AG08395 (cell line): ENCODE measurements at places on chromosomes 2 and 18.

DNA sequence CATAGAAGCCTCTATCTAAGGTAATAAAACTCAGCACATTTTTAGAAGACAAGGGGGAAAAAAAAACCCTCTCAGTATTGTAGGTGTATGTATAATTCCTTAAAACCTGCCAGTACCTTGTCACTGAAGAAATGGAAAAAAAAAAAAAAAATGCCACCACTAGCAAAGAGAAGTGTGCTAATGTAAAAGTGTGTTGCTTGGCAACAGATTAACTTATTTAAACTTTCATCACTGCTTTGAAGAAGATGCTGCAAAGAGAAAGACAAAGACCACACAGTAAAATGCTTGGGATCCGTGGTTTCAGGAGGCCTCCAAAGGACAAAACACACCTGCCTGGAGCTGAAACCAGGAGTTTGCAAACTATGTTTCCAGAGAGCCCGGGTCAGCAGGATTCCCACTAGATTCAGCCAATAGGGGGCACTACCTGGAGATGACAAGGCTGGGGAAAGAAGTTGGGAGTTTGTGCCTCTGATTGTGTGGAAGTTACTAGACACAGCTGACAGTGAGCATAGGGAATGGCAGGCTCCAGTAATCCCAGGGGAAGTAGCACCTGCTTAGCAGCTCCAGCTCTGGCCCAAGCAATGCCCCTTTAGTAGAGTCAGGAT lies 169.1 kb upstream of the TRIB2 start:
- DNase-seq: no peak

GRCh38 chr2:231932985-231933915 lies 7.1 kb upstream of the NPPC start:
- DNase-seq: no peak

DNA sequence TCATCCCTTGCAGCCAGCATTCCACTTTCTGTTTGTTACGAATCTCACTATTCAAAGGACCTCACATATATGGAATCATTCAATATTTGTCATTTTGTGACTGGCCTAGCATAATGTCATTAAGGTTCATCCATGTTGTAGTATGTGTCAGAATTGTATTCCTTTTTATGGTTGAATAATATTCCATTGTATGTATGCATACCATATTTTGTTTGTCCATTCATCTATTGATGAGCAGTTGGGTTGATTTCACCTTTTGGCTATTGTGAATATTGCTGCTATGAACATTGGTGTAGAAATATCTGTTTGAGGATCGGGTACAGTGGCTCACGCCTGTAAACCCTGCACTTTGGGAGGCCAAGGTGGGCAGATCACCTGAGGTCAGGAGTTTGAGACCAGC lies 35.0 kb downstream of the PSMD14 start:
- DNase-seq: no peak

GRCh38 chr2:187994464-187995331 lies 297.0 kb upstream of the GULP1 start:
- no peak for DNase-seq

GRCh38 chr2:74440378-74441169 lies 1.2 kb downstream of the RTKN start:
- peak; percentile 98 for DNase-seq

- no peak for DNase-seq
These were observed 89.0 kb downstream of the ZNF532 start for GRCh38 chr18:58953627-58954026.

- DNase-seq: peak; percentile 82
These were observed at the start of gene IL1B for GRCh38 chr2:112836695-112837117. Gene IL1B, minus strand, starts transcription at chr2:112836779. Its CDS starts 550 bp downstream, at chr2:112836229.

GRCh38 chr2:181805228-181806038 lies 86.1 kb upstream of the ITPRID2 start:
- peak; percentile 37 for DNase-seq

DNA sequence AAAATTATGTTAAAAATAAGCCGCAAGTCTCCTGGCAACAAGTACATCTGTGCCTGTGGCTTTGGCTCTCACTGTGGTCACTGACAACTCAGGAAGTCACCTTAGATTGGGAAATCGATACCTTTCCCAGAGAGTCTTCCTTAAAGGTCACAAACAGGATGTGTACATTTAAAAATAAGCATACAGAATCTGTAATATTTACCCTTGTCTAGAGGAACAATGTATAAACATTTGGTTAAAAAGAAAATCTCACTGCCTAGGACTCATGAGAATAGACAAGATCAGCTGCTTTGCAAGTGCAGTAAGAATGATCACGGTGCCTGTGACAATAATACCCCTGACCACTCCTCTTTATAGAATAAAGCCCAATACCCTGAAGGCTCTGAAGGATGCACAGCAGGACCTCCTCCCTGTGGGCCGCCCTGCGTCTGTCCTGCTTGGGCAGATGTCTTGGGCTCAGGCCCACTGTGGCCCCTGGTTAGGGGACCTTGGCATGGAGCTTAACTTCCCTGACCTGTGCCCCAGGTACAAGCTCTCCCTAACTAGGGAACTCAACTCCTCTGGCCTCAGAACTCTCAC lies 98.0 kb upstream of the MGAT4A start:
- no peak for DNase-seq

GRCh38 chr2:237160271-237160919 lies 74.7 kb downstream of the COPS8 start:
- no peak for DNase-seq

GRCh38 chr2:158317642-158318041 lies 138.9 kb downstream of the CCDC148 start:
- no peak for DNase-seq

GRCh38 chr2:74063486-74063885 lies 78.8 kb downstream of the TET3 start:
- no peak for DNase-seq

DNA sequence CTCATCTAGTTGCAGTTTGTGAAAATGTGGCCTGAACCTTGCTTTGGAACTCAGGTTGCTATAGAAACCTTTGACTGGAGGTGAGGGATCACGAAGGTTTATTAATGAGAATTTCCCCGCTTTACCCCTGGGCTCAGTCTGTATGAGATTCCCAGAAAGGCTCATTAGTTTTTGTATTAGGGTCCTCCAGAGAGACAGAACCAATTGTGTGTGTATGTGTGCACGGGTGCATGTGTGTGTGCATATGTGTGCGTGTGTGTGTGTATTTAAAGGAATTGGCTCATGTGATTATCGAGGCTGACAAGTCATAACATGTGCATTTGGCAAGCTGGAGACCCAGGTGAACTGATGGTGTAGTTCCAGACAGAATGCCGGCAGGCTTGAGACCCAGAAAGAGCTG lies 113.8 kb upstream of the DLX2 start:
- no peak for DNase-seq

DNA sequence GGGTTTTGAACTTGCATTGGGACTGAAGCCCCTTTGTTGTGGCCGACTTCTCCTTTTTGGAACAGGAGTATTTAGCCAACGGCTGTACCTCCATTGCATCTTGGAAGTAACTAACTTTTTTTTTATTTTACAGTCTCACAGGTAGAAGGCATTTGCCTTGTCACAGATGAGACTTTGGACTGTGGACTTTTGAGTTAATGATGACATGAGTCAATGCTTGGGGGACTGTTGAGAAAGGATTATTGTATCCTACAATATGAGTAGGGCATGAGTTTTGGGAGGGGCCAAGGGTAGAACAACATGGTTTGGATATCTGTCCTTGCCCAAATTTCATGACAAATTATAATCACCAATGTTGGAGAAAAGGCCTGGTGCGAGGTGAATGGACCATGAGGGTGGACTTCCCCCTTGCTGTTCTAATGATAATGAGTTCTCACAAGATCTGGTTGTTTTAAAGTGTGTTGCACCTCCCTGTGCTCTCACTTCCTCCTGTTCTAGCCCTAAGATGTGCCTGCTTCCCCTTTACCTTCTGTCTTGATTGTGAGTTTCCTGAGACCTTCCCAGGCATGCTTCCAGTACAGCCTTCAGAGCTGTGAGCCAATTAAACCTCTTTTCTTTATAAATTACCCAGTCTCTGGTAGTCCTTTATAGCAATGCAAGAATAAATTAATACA lies 1269.4 kb upstream of the CHAC2 start:
- no peak for DNase-seq

DNA sequence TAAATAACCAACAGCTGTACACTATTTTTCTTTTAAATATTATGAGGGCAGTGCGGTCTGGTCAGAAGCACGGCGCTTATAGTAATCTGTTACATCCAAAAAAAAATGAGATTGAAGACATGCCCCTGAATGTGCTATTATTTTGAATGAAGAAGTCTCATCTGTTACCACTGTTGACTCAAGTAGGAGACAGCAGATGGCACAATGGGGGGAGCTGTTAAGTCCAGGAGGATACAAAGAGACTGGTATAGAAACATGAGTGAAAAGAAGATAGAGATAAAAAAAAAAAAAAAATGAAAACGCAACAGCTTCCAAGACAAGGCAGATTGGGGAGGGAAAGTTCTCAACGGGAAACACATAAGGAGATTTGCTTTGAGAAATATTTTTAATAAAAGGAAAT lies 425.5 kb upstream of the PKDCC start:
- no peak for DNase-seq

GRCh38 chr2:161918692-161919091 lies 155.3 kb downstream of the DPP4 start:
- DNase-seq: no peak

DNA sequence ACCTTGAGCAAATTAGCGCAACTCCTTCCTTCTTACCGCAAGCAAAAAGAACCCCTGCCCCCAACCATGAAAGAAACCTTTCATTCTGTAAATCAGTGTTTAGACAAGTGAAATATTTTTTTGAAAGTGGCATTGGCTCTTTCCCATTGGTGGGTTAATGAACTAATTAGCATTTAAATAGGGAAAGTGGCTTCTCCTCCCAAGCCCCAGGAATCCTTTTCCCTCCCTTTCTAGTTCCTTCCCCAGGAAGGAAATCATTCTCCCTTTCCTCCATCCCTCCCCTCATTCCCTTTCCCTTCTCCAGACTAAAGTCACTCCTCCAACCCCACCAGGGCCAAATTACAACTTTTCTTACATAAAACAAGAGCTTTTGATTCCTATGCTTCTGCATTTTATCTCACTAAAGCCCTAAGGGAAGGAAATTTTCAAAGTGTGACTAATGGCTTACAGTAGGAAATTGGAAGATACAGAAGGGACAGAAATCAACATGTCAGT lies 22.9 kb upstream of the TYMS start:
- no peak for DNase-seq

DNA sequence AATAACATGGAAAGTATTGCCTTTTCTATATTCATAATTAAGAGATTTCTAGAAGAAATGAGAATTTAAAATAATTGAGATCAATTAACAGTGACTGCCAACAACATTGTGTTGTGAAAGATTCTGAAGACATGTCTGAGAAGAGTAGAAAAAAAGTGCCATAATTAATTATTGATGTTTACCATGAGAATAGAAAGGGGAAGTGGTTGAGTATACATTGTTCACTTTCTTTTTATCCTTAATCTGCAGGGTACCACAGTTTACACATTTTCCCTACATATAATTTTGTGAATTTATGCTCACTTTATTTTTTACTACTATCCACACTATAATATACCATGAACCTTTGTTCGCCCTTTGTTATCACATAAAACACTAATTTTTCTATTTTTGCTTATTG lies 47.1 kb upstream of the UBE2E3 start:
- no peak for DNase-seq

DNA sequence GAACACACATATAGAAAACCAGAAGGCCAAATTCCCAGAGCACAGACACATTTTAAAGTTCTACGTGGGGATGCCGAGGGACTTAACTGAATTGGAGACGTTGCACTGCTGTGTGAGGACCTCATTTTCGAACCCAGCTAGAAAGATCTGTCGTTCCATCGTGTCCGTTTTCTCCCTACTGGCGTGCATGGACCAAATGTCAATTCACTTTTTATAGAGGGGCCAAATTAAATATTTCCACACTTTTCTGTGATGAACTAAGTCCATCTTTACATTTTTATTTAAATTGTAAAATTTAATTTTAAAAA lies 692 bp upstream of the TSHZ1 start:
- DNase-seq: no peak

DNA sequence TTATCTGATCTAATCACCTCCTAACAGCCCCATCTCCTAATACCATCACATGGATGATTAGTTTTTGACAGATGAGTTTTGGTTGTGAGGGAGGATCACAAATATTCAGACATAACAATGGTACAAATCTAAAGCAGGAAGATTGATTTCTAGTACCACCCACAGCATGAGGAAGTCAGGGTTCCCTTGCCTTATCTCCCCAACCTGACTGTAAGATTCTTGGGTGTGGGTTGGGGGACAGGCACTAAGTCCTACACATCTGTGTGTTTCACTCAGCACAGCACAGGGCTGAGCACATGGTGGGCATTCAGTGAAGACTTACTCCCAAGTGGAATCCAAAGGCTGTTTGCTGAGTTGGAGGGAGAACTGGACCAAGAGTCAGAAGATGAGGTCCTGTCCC lies 93.8 kb upstream of the CXCR4 start:
- no peak for DNase-seq

- DNase-seq: no peak
These were observed 217.0 kb downstream of the MBD5 start for GRCh38 chr2:148237911-148238310.

DNA sequence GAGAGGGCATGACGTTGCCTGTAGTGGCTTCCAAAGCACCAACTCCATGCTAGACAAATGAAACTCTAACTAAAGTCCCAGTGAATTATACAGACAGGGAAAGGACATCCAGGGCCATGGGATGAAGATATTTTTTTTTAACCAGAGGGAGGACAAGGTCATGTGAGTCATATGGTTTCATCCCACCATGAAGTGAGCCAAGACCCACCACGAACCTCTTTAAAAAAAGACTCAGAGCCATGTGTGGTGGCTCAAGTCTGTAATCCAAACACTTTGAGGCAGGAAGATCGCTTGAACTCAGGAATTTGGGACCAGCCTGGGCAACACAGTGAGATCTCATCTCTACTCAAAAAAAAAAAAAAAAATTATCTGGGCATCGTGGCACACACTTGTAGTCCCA lies 115.2 kb downstream of the LIPG start:
- DNase-seq: no peak

GRCh38 chr2:161208527-161209139 lies 48.4 kb downstream of the TANK start:
- DNase-seq: peak; percentile 60

DNA sequence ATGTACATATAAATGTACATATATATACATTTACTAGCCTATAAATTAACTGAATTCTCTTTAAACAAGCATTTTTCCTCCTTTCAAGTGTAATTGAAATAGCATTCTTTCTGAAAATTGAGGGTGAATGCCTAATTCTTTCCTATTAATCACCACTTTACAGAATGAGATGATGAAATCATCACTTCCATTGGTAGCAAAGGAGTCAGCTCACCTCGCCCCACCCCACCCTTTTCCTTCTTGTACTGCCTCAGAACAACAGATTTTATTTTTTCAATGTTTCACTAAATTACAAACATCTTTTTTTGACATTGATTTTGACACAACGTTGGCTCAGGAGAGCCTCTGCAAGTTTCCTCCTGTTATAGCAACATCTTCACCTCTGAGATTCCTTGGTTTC lies 181.9 kb upstream of the CDH7 start:
- no peak for DNase-seq

DNA sequence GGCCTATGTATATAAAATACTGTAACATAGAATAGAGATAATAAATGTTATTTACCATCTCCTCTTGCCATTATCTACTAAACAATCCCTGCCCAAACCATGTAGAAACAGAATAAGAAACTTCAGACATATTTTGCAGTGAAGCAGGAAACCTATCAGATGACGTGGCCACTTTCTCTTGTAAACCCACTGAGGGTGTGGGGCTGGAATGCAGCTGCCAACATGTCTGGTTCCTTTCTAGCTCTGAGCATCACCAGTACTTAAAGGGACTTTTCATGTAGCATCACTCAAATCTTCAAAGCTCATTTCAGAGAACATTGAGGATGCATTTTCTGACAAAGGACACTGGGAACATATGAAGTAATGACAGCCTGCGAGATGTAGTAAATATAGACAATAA lies 251.8 kb downstream of the LPIN1 start:
- DNase-seq: peak; percentile 54

- DNase-seq: no peak
These were observed 104.4 kb downstream of the DOCK10 start for GRCh38 chr2:224937887-224938286.
